Astrocyte of the hippocampus (primary cell): ENCODE measurements at places on chromosomes 7 and 10.
A peak's percentile ranks its signal among the peaks of the same experiment; 100 is the strongest.

- peak; percentile 41 for DNase-seq
Observed at GRCh38 chr7:2313450-2314208, 612 bp downstream of the SNX8 start.

DNA sequence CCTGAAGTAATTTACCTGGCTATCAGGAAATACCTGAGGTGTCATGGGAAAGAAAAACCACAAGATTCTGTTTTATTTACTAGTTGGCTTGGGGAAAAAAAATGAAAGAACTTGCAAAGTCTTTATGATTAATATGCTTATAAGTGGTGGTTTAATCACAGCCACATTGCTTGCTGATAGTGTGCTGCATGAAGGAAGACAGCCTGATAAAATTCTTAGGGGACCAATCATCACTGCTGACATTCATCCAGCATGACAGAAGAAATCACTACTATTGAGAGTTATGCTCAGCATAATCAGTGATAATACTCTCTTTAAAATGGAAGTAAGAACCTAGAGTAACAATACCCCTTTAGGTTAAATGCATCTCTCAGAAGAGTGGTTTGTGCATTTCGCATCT is 150.2 kb upstream of the LRRN3 start:
- no peak for DNase-seq

DNA sequence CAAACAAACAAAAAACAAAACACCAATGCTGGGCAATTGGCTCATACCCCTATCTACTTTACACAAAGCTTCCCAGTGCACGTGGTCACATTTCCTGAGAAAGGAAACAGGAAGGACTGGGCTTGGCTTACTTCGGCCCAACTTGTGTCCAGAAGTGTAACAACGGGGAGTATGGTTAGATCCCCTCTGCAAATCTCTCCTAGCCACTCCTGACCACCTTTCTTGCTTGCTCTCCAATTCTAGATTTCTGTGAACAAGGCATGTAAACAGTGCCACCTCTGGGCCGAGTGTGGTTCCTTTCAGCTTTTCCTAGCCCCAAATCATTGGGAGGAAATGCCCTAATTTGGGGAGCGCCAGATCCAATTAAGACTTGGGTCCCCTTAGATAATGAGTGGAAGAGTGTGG is 21.0 kb upstream of the FRAT2 start:
- peak; percentile 22 for DNase-seq

DNA sequence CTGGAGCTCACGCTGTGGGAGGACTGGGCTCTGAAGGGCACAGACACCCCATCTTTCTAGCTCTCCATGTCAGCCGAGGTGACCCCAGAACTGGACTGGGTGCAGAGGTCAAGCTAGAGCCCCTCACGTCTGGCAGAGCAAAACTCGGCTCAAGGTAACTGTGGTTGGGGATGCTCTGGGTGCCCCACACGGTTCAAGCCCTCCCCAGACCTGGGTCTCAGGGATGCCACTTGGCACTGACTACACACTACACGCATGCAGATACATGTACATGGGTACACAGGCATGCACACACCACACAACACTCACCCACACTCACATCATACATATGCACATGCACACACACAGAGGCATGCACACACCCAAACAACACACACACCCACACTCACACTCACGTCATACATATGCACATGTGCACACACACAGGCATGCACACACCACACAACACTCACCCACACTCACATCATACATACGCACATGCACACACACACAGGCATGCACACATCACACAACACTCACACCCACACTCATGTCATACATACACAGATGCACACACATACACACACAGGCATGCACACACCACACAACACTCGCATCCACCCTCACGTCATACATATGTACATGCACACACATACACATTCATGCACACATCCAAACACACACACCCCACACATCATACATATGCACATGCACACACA is 219.3 kb downstream of the DNAJB6 start:
- no peak for DNase-seq

GRCh38 chr7:142645777-142646176 is 103.5 kb upstream of the PRSS1 start:
- no peak for DNase-seq

DNA sequence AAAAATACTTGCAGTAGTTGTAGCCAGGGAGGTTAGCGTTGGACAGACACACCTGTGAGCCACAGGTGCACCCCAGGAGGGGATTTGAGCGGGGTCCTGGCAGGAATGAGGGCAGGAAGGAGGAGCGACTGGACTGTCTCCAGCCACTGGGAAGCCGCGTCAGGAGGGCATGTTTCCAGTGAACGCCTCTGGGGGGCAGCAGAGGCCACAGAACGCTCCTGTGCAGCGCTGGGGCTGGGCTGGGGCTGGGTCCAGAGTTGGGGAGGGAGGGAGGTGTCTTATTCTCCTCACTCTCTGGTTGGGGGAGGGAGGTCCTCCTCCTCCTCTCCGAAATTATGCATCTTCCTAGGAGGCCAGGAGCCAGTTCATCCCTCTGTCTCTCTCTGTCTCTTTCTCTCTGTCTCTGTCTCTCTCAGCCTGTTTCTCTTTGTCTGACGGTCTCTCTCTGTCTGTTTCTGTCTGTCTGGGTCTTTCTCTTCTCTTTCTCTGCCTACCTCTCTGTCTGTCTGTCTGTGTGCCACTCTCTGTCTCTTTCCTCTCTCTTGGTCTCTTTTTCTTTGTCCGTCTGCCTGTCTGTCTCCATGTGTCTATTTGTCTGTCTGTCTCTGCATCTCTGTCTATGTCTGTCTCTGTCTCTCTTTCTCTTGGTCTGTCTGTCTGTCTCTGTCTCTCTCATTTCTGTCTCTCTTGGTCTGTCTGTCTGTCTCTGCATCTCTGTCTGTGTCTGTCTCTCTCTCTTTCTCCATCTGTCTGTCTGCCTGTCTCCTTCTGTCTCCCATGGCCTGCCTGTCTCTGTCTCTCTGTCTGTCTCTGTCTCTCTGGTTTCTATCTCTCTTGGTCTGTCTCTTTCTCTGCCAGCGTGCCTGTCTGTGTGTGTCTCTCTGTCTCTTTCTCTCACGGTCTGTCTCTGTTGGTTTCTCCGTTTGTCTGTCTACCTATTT is 9.9 kb upstream of the PSMG3 start:
- peak; percentile 84 for DNase-seq

DNA sequence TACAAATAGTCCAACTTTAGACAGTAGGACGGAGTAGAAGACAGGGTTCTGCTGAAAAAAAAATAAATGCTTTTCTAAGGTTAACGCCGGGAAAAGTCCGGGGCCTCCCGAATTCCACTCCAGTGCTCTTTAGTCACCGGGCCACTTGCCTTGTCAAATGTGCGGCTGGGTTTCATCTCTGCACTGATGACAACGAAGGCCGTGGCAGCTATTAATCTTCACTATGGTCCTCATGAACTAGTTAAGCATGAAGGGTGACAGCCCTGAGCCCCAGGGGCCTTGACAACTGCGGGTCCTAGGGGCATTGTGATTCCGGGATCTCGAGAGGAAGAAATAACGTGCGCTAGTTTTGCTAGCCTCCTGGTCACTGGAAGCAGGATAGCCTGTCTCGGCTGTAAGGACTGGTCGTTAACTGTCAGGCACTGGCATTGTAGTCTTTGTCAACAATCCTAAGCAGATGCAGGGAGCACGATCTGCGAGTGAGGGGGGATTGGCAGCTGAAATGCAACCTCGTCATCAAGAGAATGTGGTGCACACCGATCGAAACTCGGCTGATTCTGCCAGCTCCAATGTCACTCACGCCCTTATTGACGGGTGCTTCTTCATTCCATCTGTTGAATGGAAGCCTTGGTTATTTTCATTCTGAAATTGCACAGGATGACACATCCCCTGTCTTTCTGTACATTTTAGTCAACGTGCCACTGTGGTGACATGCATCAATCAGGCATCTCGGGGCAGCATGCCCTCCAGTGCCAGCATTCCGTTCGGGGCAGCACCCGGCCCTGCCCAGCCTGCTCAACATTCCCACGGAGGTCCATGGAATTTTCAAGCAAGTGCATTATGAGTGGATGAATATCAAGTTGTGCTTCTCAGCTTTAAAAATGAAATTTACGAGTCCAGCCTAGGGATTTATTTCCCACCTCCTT is 51.6 kb upstream of the MGMT start:
- no peak for DNase-seq

- no peak for DNase-seq
Observed at GRCh38 chr10:46217752-46218453, 68.9 kb upstream of the ANTXRL start.

DNA sequence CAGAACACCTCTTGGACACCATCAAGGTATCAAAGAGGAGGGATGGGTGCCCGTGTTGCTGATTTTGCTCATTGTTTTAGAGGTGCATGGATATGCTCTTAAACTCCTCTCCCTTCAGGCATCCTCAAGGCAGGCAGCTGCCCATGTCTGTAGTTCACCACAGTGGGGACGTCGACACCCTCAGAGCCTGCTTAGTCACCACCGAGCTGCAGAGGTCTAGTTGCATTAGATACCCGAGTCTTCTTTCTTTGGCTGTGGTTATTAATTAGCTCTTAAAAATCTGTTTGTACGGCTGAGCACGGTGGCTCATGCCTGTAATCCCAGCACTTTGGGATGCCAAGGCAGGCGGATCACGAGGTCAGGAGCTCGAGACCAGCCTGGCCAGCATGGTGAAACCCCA is 24.7 kb upstream of the TSPAN13 start:
- DNase-seq = peak; percentile 40

GRCh38 chr7:25427721-25428120 is 199.4 kb upstream of the NPVF start:
- no peak for DNase-seq

DNA sequence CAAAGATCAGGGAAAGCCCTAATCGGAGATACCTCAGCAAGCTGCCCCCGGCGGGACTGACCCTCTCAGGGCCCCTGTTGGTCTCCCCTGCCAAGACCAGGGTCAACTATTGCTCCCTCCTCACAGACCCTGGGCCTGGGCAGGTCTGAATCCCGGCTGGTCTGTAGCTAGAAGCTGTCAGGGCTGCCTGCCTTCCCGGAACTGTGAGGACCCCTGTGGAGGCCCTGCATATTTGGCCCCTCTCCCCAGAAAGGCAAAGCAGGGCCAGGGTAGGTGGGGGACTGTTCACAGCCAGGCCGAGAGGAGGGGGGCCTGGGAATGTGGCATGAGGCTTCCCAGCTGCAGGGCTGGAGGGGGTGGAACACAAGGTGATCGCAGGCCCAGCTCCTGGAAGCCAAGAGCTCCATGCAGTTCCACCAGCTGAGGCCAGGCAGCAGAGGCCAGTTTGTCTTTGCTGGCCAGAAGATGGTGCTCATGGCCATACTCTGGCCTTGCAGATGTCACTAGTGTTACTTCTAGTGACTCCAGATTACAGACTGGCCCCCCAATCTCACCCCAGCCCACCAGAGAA is 24.1 kb downstream of the TBATA start:
- peak; percentile 21 for DNase-seq

DNA sequence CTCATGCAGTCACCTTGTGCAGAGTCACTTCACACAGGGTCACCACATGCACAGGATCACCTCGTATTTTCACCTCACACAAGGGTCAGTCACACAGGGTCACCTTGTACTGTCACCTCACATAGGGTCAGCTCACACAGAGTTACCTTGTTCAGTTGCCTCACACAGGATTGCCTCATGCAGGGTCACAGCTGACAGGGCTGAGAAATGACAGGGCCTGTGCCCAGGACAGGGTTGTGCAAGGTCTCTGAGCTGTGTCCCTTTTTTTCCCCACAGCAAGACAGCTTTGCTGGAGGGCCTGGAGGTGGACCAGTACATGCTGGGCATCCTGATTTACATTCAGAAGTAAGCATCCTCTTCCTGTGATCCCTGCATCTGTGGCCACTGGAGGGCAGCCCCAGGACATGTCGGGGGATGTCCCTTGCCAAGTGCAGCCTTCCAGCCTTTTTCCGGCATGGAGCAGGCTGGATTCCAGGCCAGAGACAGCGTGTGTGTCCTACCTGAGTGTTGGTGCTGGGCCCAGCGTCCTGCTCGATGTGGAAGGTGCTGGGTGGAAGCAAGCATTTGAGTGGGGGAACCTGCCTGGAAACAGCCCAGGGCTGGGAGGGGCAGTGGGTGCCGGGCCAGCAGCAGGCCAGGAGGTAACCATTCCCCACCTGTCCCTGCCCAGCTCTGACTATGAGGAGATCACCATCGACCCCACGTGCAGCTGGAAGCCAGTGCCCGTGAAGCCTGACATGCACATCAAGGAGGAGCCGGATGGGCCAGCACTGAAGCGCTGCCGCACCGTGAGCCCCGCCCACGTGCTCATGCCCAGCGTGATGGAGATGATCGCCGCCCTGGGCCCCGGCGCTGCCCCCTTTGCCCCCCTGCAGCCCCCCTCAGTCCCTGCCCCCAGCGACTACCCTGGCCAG is 16.3 kb downstream of the ZMIZ2 start:
- no peak for DNase-seq

DNA sequence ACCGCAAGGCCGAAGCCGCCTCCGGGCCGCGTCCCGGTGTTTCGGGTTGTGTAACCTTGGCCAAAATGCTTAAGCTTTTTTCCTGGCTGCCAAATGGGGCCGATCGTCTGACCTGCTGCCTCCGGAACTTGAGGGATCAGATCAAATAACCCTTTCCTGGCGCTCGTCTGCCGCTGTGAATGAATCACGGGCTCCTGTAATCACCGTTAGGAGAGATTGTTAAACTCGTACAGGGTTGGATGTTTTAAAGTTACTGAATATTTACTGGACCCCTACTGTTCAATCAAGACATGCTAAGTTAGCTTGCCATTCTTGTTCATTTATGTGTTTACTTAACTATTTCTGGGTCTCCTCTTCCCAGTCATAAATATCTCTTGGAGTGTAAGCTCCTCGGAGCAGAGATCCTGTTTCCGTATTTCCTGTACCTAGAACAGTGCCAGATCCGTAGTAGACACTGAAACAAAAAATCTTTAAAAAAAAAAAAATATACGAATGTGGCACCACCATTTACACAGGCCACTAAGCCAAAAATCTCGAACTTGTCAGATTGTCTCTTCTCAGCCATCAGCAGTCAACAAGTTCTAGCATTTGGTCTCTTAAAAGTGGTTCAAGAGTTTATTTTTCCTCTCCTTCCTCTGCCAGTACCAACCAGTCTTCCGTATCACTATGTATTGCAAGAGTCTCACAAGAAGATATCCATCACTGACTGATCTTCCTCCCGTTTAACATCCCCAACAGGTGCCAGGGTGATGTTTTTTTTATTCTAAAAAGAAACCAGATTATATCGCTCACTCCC is 650 bp upstream of the TM9SF3 start:
- DNase-seq = no peak

DNA sequence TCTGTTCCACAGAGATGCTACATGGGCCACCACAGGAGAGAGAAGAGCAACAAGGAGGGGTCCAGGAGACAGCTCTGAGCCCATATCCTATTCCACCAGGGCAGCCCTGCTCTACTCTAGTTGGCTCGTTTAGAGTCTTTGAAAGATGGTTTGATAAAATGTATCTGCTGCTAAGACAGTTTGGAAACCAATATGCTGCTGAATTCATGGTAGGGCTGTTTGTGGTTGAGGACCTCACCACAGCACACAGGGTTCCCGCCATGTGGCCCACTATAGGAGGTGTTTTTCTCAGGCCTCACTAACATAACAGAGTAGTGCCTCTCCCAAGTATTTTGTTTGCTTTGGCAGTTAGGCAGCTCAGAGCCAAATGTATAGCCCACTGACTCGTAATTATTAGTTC is 35.8 kb upstream of the ZC3HAV1L start:
- no peak for DNase-seq
